ENCODE measurements at places on chromosomes 6 and 20.
A peak's percentile ranks its signal among the peaks of the same experiment; 100 is the strongest.

GRCh38 chr6:64497634-64498033, 862.0 kb downstream of the PHF3 start:
- no peak for DNase-seq

DNA sequence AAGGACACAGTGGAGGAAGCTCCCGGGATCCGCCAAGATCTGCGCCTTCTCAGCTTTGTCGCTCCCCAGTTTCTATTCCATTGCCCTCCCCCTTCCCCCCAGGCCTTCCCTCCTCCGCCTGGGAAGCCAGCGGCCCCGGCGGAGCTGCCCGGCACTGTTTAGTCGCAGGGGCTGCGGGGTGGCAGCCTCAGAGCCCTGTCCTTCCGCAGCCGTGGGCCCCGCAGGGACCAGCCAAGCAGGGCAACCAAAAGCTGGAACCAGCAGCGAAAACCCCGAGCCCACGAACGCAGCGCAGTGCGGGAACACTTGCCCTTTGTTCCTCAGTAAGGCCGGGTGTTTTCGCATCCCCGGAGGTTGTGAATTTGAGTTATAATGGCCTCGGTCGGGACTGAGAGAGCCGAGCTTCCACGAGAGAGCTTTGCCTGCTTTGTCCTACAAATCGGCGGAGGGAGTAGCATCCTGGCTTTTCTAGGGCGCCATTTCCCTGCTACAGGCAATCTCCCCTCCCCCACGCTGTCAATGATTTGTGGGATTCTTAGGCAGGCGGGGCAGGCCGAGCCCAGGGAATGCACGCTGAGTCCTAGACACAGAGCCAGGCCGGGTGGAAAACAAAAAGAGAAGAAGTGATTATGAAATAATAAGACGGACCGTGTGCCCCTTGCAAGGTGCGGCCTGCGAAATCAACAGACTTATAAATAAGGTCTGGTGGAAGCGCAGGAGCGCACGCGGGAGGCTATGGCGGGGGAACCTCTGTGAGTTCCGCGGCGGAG, 4.0 kb upstream of the TUBB2B start:
- peak; percentile 78 for DNase-seq

- DNase-seq = no peak
Observed at GRCh38 chr20:35662551-35662950, 2.1 kb downstream of the CPNE1 start.

GRCh38 chr6:3409699-3410384, 47.0 kb downstream of the SLC22A23 start:
- no peak for DNase-seq

DNA sequence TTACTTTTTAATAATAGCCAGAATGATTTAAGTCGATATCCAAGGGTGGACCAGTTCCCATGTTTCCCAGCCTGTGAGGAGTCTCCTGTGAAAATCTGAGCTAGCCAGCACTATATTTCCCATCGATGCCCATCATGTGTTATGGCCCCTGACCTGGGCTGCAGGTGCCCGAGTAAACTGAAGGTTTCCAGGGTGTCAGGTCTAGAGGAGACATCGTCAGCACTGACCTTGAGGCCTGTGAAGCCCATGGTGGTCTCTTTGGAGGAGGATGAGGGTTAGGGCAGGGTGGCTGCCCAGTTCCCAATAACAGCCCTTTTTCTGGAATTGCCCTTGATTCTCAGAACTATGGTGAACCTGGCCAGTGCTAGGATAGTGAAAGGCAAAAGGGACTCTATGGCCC, 63.0 kb upstream of the TOP1 start:
- DNase-seq = no peak

DNA sequence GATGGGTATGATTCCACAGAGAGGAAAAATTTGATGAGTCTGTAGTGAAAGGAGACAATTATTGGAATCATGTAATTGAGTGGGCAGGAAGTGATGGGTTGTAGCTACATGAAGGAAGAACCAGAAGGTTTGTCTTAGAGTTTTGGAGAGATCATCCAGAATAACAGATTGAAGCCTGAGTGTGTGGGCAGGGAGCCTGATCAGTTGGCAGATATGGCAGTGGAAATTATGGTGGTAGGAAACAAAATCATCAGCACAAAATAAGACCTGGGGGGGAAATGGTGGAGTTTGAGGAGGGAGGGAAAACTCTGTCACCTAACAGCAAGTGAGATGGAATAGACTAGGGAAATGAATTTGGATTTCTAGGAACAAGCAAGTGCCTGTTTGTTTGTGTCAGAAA, 606.6 kb upstream of the MAP3K7 start:
- no peak for DNase-seq

DNA sequence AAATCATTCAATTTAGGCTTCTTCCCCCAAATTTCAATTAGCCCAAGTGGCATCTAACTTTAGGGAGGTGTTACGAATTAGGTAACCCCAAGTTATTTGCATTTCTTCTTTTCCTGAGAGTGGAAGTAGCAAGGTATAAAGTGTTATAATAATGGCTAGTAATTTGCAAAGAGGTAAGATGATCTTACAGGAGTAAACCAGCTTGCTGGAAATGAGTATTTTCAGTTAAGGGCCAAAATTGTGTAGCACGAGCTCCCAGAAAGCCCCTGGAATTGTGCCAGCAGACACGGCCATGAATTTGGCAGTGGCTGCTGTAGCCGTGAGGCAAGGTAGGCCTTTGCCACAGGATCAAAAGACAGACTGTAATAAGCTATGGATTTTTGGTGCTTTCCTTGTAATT, 38.0 kb downstream of the CITED2 start:
- peak; percentile 47 for DNase-seq

- DNase-seq = no peak
Observed at GRCh38 chr6:5160206-5160605, 75.1 kb downstream of the PPP1R3G start.

DNA sequence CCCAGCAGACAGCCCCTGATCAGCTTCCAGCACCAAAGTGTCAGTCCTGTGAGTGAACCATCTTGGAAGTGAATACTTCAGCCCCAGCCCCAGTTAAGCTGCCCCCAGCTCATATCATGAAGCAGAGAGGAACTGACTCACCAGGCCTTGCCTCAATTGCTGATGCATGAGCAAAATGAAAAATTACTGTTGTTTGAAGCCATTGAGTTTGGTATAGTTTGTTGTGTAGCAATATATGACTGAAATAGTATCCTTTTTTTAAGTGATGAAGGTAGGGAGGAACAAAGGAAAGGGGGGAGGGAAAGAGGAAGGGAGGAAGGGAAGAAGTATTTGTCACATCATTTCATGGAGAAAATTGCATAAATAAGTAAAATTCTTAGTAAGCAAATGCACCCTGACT, 266.4 kb downstream of the MAFB start:
- DNase-seq = peak; percentile 7

GRCh38 chr6:152605342-152605741, 31.8 kb downstream of the SYNE1 start:
- DNase-seq = peak; percentile 11

- DNase-seq = peak; percentile 73
Observed at GRCh38 chr6:154868143-154868594, 126.9 kb upstream of the TIAM2 start.

DNA sequence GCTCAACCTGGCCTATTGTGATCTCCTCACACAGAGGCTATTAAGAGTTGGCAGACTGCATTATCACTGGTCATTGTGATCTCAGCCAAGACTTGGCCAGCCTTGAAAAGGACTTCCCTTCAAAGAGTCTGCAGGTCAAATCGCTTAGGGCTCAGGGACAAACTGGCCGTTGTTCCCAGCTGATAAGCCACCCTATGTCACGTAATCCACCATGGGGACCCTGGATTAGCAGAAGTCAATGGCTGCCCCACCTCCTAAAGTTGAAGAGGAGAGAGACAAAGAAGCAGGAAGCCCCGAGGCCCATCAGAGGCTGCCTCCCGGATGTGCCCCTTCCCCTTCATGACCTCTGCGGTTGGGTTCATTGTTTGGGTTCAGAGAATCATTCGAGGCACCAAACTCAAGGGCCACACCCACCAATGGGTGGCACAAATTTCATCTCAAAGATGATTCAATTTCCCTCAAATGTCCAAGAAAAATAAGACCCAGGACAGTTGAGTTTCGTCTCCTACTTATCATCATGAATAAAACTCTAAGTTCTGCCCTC, 56.6 kb downstream of the BPIFB1 start:
- DNase-seq = no peak

- DNase-seq = no peak
Observed at GRCh38 chr6:39419607-39420006, 97.1 kb upstream of the KCNK16 start.

DNA sequence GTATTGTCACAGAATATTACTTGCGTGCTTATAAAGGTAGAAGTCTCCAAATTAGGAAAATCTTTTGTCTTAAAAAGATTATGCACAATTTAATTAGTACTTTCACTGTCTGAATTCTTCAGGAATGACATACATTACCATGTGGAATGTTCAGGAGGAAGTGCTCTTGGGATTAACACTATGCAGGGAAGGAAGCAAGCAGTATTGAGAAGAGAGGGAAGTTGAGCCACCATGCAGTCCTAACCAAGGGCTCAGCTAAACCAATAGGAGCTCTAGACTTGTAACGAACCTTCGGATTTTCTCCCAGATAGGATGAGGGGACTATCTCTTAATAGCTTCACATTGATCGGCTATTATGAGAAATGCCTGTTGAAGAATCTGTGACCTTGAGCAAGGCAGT, 918.4 kb upstream of the MANEA start:
- DNase-seq = no peak

- peak; percentile 67 for DNase-seq
Observed at GRCh38 chr20:17556837-17557674, 12.8 kb upstream of the DSTN start.

DNA sequence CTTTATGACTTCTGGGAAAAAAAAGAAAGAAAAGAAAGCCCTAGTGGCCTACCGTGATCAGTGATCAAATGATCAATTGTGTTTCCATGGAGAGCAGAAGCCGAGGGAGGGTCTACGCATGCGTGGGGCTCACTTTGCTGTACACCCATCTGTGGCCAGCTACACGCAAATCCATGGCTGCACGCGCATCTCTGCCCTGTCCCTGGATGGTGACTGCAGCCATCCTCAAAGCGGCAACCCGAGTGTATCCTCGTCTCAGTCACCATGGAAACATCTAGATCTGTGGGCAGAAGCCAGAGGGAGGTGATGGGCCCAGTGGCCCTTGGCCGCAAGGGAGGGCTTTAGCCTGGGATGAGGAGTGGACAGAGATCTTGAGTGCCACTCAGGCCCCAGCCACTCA, 785 bp upstream of the ULBP3 start:
- DNase-seq = no peak

DNA sequence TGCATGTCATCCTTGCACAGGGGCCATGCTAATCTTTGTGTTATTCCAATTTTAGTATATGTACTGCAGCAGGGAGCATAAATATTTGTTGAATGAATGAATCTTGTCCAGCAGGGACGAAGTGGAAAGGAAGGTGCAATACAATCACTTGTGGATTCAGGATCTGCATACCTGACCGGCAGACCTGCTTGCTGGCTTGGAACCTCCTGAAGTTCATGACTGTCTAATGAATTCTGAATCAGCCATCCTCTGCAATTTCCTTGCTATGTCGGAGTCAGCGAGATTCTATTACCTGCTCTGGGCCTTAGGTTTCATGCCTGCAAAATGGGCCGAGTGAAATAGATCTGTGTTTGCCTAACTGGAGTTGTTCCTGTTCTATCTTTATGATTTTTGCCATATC, 17.4 kb upstream of the NCOA3 start:
- DNase-seq = no peak

DNA sequence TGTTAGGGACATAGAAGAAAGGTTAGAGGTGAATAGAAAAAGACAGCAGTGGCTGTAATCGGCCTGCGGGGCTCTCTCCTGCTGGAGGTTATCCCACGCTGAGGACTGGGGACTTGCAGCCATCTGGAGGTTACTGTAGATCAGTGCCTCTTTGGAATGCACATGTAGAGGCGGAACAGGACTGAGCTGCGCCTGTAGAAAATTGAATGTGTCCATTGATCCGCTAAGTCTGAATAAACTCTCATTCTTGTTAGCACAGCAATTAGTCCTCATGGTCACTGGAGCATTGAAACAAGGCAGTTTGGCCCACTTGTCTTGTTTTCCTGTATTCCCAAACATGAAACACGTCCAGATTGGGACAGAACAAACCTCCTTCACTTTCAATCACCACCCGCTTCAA, 46.3 kb upstream of the F13A1 start:
- no peak for DNase-seq

DNA sequence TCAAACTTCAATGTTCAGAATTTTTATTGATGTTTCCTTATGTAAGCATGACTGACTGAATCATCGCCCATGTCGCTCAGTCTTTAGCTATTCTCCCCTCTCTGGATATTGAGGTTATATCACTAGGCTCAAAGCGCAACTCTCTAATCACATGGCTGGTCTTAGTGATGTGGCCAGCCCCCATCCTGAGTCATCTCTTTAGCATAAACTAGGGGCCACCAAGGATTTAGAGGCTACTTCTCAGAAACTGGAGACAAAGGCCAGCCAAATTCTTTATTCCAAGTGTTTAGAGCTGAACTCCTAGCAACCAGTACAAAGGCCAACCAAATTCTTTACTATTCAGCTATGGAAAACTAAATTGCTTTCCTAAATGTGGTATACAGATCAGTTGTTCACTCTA, 61.4 kb downstream of the FAM135A start:
- DNase-seq = peak; percentile 55

DNA sequence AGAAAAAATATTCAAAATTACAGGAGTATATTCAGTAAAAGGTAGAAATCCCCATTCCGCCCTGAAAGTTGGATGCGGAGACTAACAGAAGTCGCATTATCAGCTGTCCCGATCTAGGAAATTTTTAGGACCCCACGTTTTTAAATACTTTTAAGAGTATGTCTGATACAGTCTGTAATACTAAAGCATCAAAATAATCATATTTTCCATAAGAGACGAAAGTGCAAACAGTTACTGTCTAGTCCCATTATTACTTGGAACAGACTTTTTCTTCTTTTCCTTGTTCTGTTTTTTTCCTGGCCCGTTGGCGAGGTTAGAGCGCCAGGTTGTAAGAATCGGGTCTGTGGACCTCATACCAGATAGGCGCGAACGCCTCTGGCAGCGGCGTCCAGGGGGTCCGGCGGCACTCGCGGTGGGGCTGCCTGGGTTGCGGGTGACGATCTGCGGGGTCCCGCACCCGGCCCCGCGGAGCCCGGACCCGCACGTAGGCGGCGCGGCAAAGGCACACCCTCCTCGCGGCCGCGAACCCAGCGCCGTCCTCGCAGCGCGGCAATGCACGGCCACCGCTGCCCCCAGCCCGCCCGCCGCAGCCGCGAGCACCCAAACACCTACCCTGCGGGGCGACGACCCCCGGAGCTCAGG, 460 bp downstream of the PLAGL1 start:
- DNase-seq = peak; percentile 19

- no peak for DNase-seq
Observed at GRCh38 chr6:118764766-118765165, 113.4 kb upstream of the CEP85L start.

GRCh38 chr6:129748901-129749748, 39.1 kb upstream of the ARHGAP18 start:
- peak; percentile 78 for DNase-seq

GRCh38 chr6:136655239-136656014, 105.2 kb upstream of the MAP7 start:
- no peak for DNase-seq

GRCh38 chr20:20195021-20195705, 142.8 kb downstream of the CFAP61 start:
- no peak for DNase-seq

- peak; percentile 88 for DNase-seq
Observed at GRCh38 chr20:49562311-49563014, 5.5 kb downstream of the PTGIS start.

- no peak for DNase-seq
Observed at GRCh38 chr20:21240394-21240793, 62.7 kb upstream of the XRN2 start.

All from astrocyte of the spinal cord (primary cell).